ENCODE measurements at places on chromosomes 1 and 21. TPM values are rescaled to one million over a fixed set of nuclear protein-coding genes. Genes with fewer than 3 reads are reported as not detected.

- DNase-seq = no peak
These were observed 19.7 kb downstream of the ITSN1 start for GRCh38 chr21:33662046-33662445.

DNA sequence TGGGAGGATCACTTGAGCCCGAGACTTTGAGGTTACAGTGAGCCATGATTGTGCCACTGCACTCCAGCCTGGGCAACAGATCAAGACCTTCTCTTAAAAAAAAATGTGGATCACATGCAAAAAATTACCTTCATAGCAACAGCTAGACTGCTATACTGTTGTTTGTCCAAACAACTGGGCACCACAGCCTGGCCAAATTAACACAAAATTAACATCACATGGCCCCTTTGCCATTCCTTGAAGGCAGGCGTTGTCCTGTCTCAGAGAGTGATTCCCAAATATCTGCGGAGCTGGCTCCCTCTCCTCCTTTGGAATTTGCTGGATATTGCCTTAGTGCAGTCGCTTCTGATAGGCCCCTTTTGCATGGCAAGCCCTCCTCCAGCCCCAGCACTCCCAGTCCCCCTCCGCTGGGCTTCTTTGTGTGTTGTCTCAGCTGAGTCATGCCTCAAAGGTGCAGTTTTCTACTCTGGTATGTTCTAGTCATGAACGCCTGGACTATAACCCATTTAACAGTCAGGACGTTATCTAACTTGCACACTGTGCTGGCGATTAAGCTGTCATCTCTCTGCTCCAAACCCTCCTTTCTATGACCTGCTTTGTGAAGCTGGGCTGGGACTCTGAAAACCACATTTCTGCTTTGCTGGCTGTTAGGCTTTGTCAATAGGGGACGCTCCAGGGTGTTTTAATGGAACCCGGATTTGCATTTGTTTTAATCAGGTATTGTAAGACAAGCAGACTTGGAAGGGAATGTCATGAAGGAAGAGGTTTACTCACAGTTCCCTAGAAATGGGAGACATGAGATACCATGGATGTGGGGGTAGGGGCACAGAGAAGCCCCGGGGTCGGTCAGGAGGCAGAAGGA, 20.1 kb upstream of the HPCAL4 start:
- no peak for DNase-seq

Gene LENEP
- total RNA-seq = not detected

- DNase-seq = peak; percentile 28
These were observed 1237.8 kb upstream of the ADGRL4 start for GRCh38 chr1:80244372-80244771.

DNA sequence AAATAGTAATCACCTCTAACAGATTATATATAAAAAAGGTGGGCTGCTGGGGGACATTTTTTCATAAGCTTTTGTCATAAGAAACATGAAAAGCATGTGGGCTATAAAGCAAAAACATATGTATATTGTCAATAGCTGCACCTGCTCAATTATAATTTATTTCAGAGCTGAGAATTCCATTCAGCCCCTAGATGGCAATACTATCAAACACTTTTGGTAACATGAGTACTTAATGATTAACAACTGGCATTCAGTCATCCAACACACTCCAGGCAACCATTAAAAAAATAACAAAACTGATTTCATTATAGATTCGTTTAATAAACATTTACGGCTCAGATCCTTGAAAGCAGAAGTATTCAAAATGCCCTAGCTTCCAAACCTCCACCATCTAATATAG, 115.1 kb downstream of the KCTD3 start:
- DNase-seq = peak; percentile 45

DNA sequence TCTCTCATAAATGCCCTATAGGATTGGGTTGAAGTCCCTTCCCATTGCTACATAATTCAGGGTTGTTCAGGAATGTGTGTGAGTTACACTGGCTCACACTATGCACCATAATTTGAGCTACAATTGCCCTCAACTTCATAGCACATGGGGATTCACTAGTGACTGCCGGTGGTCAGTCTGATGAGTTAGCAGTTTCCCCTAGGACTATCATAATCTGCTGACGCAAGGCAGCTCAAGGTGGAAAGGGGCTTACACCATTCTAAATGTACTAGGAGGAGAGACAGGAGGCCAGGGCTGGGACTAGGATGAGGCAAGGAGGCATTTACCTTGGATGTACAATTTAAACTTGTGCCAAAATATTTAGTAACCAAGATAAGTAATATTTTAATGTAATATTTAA, 224.7 kb downstream of the GRIK1 start:
- DNase-seq = no peak

Measured in kidney (tissue), 22 donors.